ENCODE measurements at places on chromosomes 3 and 15.

GRCh38 chr3:14448063-14448462 lies 45.7 kb downstream of the SLC6A6 start:
- no peak for DNase-seq

DNA sequence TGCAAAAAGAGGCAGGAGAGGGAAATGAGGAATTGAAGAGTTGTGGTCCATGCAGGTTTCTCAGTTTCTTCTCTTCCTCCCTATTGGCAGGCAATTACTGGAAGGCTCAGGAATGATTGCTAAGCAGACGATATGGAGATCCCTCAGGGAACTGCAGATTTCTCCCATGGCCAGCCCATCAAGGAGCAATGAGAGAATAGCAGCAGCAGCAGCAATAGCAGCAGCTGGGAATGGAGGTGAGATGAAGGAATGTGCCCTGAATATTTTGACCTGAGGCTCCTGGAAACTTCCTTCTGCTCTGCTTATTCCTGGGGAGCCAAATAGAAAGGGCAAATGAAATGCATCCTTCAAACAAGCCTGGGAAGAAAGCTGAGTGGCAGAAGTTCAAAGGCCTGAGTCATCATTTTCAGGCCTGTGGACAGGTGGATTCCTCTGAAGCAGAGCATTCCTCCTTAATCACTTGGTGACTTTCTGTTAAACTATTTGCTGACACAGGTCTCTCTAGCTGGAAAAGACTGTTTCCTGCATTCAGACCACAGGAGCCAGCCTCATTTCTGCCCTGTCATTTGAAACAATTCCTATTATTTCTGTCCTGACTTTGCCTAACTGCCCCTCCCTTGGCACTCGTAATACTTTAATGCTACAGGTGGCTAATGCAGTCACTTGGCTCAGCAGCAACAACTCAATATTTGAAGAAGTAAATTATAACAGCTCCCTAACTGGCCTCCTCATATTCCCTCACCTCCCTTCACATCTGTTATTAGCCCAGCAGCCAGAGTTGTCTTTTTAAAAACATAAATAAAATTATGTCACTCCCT lies 146.9 kb upstream of the GADL1 start:
- peak; percentile 98 for DNase-seq

- DNase-seq: no peak
These were observed 5.3 kb downstream of the EDEM1 start for GRCh38 chr3:5192571-5193365.

GRCh38 chr3:153722157-153722556 lies 399.0 kb upstream of the ARHGEF26 start:
- no peak for DNase-seq

GRCh38 chr3:11717301-11717700 lies 73.6 kb upstream of the VGLL4 start:
- no peak for DNase-seq

GRCh38 chr3:126369490-126369889 lies 12.3 kb upstream of the KLF15 start:
- no peak for DNase-seq

GRCh38 chr3:46850468-46850779 lies 12.8 kb downstream of the MYL3 start:
- no peak for DNase-seq

GRCh38 chr3:51945926-51946705 lies 4.0 kb downstream of the PARP3 start:
- no peak for DNase-seq

Data from kidney epithelial cell (primary cell).